H7 (cell line): ENCODE measurements at places on chromosomes 3 and 15. TPM values are rescaled to one million over a fixed set of nuclear protein-coding genes. Genes with fewer than 3 reads are reported as not detected.

The ADIPOQ gene
- total RNA-seq, result not detected in 2 replicates

The CSTA gene
- total RNA-seq, result not detected in 2 replicates

The LRRC31 gene
- not detected in 2 replicates for total RNA-seq

The GMNC gene
- 0.07 TPM in 1 of 2 replicates, not detected in the other for total RNA-seq

The CLRN1 gene
- 0.17 and 0.22 TPM in 2 replicates for total RNA-seq

The CHRNA3 gene
- 2.6 and 4.4 TPM in 2 replicates for total RNA-seq

The CPEB1 gene
- 1.3 and 4.0 TPM in 2 replicates for total RNA-seq

The CD86 gene
- total RNA-seq, result 0.24 TPM in 1 of 2 replicates, not detected in the other

The DNAH12 gene
- total RNA-seq, result not detected in 2 replicates
